ENCODE measurements at places on chromosomes 16 and 17.

DNA sequence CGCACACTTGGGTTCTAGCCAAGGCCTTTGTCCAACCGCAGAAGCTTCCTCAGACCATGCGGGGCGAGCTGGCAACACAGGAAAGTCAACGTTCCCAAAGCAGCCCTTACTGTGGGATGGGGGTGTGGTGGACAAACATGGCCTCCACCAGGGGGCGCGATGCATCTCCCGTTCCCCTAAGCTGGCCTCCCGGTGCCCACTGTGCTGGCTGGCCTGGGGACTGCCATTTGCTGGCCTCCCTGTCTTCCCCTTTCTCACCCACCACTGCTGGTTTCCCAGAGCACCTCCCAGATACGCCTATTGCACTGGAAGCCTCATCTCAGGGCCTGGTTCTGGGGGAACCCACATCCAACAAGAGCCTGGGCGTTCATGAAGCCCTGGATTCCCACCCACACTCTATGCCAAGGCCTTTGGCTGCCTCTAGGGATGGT is 145.3 kb downstream of the IRF8 start:
- no peak for DNase-seq

GRCh38 chr17:54967621-54968261 is 713 bp downstream of the COX11 start:
- no peak for DNase-seq

DNA sequence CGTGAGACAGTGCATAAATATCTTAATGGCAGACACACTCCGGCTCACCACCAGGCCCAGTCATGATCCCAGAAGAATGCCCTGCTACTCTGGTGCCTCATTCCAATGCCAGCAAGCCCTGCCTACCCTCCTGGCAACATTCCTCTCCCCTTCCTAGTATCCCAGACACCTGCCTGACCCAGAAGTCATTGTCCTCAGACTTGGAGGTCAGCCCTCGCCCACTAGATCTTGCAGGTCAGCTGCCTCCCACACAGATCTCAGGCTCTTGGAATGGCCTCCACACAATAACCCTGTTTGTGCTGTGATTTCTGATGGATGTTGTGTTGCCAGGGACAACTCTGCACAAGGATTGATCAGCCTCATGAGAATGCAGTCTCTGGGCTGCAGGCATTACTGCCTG is 1.8 kb upstream of the TEX2 start:
- no peak for DNase-seq

DNA sequence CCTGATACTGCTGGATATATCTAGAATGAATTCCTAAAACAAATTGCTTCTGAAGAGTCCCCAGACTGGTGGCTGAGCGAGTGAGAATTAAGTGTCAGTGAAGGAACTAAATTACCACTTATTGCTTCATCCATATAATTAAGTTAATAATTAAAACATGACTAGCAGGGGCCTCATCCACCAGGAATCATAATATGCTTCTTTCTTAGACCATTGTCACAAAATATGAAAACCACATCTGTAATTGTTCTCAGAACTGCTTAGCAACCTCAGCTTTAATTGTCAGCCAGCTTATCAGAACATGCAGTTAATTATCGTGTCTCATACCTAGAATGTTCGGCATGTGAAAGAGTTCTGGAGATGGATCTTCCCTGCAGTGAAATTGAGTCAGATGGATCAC is 21.2 kb upstream of the PIRT start:
- DNase-seq, result no peak

DNA sequence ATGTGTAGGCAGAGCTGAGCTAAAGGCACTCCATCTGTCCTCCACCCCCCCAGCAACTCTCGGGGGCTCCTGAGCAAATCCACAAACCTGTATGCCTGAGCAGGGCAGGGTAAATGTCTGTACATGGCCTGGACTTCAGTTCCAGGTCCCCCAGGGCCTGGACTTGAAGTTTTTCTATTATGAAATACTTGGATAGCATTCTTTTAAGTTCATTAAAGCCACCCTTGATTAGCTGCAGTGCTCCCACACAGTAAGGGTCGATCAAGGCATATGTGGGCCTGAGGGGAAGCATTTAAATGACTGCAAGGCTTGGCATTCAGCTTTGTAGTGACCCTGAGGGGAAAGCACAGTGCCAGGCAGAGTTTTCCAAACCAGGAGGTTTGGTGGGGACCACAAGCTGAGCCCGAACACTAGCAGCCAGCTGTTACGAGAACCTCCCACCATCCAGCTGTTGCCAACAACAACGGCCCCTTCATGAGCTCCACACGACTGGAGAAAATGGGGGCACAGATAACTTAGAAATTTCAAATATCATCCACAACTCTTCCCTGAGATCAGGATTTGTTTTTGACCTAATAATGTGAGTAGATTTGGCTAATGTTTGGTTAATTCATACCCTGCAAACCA is 6.7 kb downstream of the FAM117A start:
- DNase-seq, result no peak
